Activated CD8-positive, alpha-beta T cell treated with anti-CD3 and anti-CD28 coated beads for 36 hours (primary cell): ENCODE measurements at places on chromosomes 1 and 21.

GRCh38 chr1:36884029-36884701 is 150.2 kb downstream of the GRIK3 start:
- DNase-seq: no peak
- no peaks in the 10 kb centered on the region for H3K36me3 ChIP-seq
- peaks cover 10% of the 10 kb centered on the region for H3K27me3 ChIP-seq
- no peak overlapping the region for H3K4me3 ChIP-seq

DNA sequence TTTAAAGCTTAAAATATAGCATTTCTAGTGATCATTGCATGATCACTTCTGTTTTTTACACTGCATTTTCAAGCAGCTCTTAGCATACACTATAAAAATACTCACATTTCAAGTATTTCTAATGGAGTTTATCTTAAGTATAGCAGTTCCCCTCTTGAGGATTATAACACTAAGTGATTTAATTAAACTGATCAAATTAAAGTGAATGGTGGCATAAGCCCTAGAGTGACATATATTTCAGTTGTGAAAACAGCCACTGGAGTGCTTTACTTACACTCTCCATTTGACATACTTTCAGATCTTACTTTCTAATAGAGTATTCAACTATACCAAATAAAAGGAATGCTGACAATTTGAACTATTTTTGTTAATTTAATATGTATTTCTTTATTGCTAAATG is 623.3 kb upstream of the TMPRSS15 start:
- no peaks in the 10 kb centered on the region for H3K27me3 ChIP-seq
- no peaks in the 10 kb centered on the region for H3K4me1 ChIP-seq
- DNase-seq: no peak
- no peaks in the 10 kb centered on the region for H3K36me3 ChIP-seq

GRCh38 chr1:37958690-37959089 is 11.8 kb upstream of the INPP5B start:
- H3K36me3 ChIP-seq: peaks cover 28% of the 10 kb centered on the region
- no peak for DNase-seq

DNA sequence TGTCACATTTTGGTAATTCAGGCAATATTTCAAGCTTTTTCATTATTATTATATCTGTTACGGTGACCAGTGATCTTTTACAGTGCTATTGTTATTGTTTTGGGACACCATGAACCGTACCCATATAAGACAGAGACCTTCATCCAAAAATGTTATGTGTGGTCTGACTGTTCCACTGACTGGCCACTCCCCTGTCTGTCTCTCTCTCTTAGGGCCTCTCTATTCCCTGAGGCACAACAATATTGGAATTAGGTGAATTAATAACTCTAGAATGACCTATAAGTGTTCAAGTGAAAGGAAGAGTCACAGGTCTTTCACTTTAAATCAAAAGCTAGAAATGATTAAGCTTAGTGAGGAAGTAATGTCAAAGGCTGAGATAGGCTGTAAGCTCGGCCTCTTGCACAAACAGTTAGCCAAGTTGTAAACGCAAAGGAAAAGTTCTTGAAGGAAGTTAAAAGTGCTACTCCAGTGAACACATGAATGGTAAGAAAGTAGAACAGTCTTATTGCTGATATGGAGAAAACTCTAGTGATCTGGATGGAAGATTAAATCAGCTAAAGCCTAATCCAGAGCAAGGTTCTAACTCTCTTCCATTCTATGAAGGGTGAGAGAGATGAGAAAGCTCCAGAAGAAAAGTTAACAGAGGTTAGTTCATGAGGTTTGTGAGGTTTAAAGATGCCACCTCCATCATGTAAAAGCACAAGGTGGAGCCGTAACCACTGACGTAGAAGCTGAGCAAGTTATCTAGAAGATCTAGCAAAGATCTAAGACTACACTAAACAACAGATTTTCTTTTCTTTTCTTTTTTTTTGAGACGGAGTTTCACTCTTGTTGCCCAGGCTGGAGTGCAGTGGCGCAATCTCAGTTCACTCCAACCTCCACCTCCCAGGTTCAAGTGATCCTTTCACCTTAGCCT is 19.7 kb upstream of the DIPK1A start:
- peaks cover 28% of the 10 kb centered on the region for H3K36me3 ChIP-seq
- peak; percentile 69 for DNase-seq
- peak overlapping the region; percentile 95 for H3K27ac ChIP-seq
- H3K4me3 ChIP-seq: peak overlapping the region; percentile 68

DNA sequence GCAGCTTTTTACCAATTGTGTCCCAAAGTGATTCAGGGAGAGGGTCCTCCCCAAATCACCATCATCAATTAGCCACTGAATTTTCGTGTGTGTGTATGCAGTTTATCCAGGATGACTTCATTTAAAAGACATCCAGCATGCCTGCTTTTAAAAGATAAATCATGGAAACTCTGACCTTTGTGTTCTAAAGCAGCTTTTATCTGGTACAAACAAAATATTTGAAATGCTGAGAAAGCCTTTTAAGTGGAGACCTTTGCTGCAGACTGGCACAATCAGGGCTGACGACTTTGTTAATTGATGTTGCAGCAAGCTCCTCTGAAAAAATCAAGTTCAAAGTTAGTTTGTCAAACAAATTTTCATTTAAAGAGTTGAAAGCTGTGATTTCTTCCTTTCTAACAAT is 104.7 kb downstream of the PCP4 start:
- no peak overlapping the region for H3K27ac ChIP-seq
- DNase-seq: no peak
- no peaks in the 10 kb centered on the region for H3K27me3 ChIP-seq
- H3K4me3 ChIP-seq: no peak overlapping the region
- H3K36me3 ChIP-seq: no peaks in the 10 kb centered on the region

- H3K27ac ChIP-seq: peak overlapping the region; percentile 98
- H3K4me1 ChIP-seq: peaks cover 85% of the 10 kb centered on the region
- H3K36me3 ChIP-seq: peaks cover 47% of the 10 kb centered on the region
- DNase-seq: peak; percentile 95
These were observed 25.1 kb downstream of the ZBTB17 start for GRCh38 chr1:15950763-15951295.

DNA sequence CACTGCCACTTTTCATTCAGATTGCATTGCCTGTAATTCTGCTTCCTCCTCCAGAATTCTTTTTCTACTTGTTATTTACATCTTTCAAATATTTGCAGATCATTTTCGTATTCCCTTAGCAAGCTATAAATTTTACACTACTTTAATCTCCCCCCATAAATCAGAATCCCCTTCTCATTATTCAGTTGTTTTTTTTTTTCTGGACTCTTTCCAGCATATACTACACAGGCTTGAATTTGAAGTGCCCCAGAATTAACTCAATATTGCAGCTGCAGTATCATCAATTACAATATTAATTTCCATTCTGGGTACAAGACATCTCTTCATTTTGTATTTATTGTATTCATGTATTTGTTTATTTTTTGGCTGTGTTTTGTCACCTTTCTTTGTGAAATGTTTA is 1494.3 kb downstream of the AMY1C start:
- no peaks in the 10 kb centered on the region for H3K4me1 ChIP-seq
- no peak overlapping the region for H3K4me3 ChIP-seq
- H3K36me3 ChIP-seq: no peaks in the 10 kb centered on the region
- no peaks in the 10 kb centered on the region for H3K27me3 ChIP-seq
- no peak for DNase-seq
- H3K27ac ChIP-seq: no peak overlapping the region

- no peak overlapping the region for H3K4me3 ChIP-seq
- DNase-seq: peak; percentile 1
- peaks cover 20% of the 10 kb centered on the region for H3K4me1 ChIP-seq
- H3K27me3 ChIP-seq: no peaks in the 10 kb centered on the region
- no peak overlapping the region for H3K27ac ChIP-seq
These were observed 58.5 kb downstream of the WNT9A start for GRCh38 chr1:227889047-227889862.

DNA sequence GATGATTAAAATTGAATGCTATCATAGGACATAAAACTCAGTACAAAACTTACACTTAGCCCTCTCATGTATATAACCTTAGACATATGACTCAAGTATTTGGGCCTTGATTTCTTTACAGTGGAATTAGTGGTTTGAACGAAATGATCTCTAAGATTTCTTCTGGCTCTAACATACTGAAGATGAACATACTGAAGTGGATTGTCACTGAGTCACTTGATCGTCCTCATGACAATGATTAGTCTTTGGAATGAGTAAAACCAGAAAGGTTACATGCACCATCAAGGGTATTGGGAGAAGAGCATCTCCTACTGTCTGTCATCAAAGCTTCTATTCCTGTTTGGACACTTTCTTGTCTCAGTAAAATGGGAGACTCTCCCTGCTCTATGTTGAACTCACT is 17.4 kb downstream of the FMN2 start:
- H3K4me1 ChIP-seq: no peaks in the 10 kb centered on the region
- no peaks in the 10 kb centered on the region for H3K36me3 ChIP-seq
- no peak overlapping the region for H3K4me3 ChIP-seq
- H3K27ac ChIP-seq: no peak overlapping the region
- H3K27me3 ChIP-seq: peaks cover 2% of the 10 kb centered on the region
- DNase-seq: no peak
